Fibroblast of skin of back (primary cell): ENCODE measurements at places on chromosomes 5 and 9.

DNA sequence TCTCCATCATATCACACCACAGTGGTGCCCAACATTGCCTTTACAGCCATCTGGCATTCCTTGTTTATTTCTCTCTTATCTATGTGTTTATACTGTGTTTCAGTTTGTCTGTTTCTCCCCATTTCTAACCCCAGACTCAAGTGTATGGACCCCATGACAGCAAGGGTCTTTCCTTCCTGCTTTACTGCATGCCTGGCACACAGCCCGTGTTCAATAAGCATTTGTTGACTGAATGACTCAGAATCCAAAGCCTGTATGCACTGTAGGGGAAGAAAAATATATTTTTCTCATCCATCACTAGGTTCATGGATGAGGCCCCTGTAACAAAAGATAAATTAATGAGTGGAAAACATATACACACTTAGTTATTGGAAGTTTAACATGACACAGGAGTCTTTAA, 190.8 kb upstream of the SEMA6A start:
- DNase-seq = peak; percentile 38

GRCh38 chr5:172640822-172641358, at the start of gene NEURL1B:
TSS of gene NEURL1B (plus strand) at chr5:172641263. CDS start at chr5:172641407, 144 bp downstream.
- DNase-seq = peak; percentile 73

DNA sequence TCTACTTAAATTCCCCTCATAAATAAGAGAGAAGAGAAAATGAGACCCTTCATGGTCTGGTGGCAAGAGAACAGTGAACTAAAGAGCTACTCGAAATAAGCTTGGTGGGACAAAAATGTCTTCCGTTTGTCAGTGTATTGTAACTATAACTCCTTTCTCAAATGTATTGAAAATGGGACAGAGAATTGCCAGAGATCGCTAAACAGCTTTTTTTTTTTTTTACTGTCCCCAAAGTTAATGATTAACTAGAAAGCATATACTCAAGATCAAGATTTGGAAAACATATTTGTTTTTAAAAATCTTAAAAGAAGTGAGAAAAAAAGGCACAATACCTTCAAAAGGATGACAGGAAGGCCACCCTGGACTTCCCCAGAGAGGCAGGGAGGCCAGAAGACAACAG, 206.4 kb upstream of the CTNND2 start:
- no peak for DNase-seq

- DNase-seq = peak; percentile 16
Measured at GRCh38 chr9:16266648-16267276, 603.7 kb downstream of the BNC2 start.

DNA sequence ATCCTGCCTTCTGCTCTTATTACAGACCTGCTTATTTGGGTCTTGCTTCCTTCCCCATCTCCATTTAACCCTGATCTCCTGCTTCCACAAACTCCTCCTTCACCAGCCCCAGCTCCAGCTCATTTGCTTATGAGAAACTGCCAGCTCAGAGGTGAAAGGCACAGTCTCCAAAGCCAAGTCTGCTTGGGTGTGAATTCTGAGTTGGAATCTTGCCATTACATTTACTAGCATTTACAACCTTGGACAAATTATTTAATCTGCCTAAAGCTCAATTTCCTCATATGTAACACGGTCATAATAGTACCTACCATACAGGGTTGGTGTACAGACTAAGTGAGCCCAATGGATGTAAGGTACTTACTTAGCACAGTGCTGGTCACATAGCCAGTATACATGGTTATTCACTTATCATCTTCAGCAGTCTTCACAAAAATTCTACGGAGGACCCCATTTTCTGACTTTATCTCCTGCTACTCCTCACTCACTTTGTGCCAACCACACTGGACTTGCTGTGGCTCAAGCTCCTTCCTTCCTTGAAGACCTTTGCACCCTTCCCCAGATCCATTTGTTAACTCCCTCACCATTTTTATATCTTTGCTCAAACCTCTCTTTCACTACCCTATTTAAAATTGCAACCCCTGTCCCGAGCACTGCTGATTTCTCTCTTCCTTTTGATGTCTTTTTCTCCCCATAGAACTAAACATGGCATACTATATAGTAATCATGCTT, 86.2 kb downstream of the DOCK2 start:
- no peak for DNase-seq

- no peak for DNase-seq
Measured at GRCh38 chr9:38067859-38068681, 957 bp downstream of the SHB start.

DNA sequence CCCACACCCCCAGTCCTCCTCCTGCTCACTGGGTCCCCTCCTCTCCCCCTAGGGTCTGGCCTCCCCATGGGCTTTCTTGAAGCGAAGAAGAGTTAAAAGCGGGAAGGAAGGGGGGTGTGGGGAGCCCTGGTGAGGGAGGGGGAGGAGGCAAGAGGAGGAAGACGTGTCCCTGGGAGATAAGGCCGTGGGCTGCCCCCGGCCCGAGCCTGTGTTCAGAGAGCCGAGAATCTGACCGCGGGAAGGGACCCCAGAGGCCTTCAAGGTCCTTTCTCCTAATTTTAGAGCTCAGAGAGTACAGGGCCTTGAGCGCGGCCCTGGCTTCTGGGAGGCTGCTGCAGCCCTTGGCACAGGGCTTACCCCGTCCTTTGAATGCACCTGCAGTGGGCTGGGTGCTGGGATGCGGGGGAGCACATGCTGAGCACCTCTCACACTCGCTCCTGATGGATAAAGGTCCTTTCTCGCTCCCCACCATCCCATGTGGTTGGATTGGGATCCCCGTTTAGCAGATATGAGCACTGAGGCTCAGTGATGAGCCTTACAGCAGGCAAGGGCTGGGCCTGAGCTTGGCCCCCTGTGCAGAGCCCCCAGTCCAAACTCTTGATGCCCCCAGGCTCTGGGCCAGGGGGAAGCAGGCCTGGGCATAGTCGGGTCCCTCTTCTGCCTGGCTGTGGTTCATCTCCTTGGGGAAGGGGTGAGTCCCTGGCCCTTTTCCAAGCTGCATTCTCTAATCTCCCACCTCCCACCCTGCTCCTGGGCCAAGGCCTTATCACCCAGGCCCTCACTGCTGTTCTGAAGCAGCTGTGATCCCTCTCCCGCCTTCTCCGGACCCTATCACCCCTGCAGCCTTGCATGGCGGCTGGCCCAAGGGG, 5.9 kb downstream of the GFI1B start:
- no peak for DNase-seq

DNA sequence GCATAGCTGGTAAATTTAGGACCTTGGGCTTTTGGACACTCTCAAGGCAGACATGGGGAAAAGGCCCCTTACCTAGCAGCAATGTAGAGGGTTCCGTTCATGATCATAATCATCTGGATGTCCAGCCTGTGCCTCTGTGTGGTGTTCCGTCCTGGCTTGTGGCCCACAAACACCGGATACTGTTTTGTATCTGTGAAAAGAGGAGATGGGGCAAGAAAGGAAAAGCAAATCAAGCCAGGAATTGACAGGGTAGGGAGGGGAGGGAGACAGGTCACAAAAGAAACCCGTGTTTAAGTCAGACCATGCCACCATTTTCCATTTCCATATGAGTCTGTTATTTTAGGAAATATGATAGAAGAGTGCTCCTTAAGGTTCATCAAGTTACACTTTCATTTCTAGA, 72.5 kb downstream of the SEMA6A start:
- no peak for DNase-seq

DNA sequence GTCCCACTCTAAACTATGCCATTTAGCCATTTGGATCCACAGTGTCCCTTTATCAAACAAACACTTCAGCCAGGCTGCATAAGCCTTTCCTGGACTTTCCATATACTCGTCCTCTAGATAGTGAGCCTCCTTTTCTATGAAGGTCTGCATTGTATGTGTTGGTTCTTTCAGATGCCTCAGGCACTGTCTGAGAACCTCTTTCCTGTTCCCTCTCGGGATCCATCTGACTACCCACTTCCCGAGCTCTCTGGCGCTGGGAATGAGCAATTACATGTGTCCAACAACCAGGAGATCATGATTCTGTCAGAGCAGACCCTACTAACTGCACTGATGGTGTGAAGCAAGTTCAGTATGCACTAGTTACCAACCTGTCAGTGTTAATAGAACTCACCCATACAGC, 14.2 kb downstream of the SMC2 start:
- DNase-seq = no peak

DNA sequence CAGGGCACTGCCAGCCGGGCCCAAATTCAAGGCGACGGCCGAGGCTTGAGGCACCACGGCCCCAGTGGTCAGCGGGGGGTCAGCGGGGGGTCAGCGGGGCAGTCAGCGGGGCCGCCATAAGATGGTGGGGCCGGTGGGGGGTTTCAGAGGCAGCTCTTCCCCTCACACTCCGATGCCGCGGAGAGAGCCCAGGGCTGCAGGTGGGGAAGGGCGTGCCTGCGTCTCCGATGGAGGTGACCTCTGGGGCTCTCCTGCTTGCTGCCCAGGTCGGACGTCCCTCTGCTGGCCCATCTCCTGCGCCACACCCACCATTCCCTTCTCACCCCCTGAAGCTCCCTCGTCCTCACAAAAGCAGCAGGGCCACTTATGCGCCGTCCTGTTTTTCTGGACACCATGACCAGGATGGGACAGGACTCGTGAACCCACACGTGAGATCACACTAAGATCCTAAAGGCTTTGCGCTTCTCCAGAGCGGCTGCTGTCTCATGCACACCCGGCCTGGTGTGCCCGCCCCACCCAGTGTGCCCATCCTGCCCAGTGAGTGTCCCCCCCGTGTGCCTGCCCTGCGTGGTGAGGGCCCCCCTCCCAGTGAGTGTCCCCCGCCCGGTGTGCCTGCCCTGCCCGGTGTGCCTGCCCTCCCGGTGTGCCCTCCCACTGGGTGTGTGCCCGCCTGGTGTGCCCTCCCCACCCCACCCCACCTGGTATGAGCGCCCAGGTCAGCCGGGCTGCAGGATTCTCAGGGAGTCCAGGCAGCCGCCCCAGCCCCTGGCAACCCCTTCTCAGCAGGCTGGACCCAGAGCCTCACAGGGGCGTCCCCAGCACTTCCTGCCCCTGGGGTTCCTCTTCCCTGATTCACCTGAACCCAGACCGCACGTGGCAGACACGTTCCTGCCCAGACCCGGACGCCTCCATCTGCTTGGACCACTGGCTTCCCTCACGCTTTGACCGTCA, 48.7 kb upstream of the NKD2 start:
- DNase-seq = no peak

- DNase-seq = peak; percentile 79
Measured at GRCh38 chr5:53359916-53360517, 120.4 kb upstream of the FST start.

GRCh38 chr5:15170173-15170572, 298.6 kb upstream of the ANKH start:
- DNase-seq = no peak

GRCh38 chr5:139291051-139291450, 2.5 kb upstream of the MATR3 start:
- no peak for DNase-seq

GRCh38 chr5:150599917-150600511, 40.4 kb upstream of the SYNPO start:
- DNase-seq = peak; percentile 82

- peak; percentile 96 for DNase-seq
Measured at GRCh38 chr5:157603333-157604190, 28.0 kb upstream of the ADAM19 start.

- no peak for DNase-seq
Measured at GRCh38 chr5:178222292-178222691, 10.3 kb downstream of the PHYKPL start.

DNA sequence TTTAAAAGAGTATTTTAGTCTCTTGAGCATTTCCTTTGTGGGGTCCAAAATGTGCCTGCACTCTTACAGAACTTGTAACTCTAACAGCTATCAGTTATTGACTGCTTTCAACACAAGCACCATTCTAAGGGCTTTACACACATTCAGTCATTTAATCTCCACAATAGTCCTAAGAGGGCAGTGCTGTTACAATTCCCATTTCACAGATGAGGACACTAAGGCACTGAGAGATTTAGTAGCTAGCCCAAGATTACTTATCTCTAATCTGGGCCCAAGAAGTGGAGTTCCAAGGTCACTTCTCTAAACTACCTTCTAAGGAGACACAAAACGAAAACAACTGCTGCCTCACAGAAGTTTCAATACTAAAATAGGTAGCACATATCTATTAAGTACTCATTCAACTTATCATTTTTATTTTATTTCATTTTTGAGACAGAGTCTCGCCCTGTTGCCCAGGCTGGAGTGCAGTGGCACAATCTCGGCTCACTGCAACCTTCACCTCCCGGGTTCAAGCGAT, 275.2 kb downstream of the CWC27 start:
- DNase-seq = no peak

GRCh38 chr9:967903-968641, 8.4 kb upstream of the DMRT3 start:
- no peak for DNase-seq

DNA sequence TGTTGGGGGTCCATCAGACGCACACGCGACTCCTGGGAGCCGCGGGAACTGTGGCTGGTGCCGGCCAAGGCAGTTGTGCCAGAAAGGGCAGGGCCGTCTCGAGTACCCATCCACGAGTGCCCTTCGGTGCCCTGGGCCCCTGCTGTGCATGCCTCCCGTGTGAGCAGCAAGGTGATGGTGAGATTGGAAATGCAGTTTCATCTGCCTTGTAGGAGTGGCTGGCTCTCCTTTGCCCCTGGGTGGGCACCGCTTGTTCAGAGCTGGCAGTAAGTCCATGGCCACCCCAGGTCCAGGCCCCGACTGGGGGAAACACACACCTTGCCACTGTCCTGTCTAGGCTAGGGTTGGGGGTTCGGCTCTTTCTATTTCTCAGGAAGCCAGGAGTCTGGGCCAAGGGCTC, 5.7 kb downstream of the NKD2 start:
- DNase-seq = no peak

DNA sequence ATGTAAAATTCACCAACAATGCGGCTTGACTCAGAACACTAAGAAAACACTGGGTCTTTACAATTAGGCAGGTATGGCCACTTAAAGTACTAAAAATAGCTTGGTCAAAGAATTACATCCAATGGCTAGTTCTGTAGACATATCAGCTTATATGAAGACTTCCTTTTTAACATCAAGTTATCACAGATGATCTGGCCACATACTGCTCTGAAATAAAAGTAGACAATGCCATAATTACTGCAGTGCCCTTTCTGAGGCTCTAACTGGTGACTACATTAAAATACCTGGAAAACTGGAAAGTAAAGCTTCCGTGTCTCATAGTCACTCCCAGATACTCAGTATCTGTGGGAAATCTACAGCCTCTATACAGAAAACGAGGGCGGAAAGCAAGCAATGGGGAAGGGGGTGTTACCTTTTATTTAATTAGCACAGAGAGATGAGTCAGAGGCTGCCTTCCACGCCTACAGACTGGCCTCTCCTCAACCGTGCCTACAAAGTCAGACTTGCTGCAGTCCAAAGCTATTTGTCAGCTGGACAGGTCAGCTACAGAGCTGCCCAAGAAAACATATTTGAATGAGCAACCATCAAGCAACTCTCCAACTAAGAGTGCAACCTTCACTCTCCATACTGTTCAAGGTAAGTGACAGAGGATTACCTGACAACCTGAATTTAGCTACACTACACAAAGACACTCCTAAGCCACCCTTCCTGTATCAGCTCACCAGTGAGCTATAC, 8.7 kb downstream of the SERINC5 start:
- DNase-seq = peak; percentile 85

- DNase-seq = peak; percentile 3
Measured at GRCh38 chr9:75483636-75484035, 395.3 kb downstream of the OSTF1 start.

- no peak for DNase-seq
Measured at GRCh38 chr5:163607256-163607655, 101.8 kb downstream of the MAT2B start.
